Natural killer cell (primary cell): ENCODE measurements at places on chromosomes 13 and 19. TPM values are rescaled to one million over a fixed set of nuclear protein-coding genes. Genes with fewer than 3 reads are reported as not detected.

Gene AMER2
- total RNA-seq = not detected

Gene TGFBR3L
- total RNA-seq = 4.6 TPM

Gene CCDC169
- total RNA-seq = not detected

Gene MYDGF
- total RNA-seq = 41.8 TPM

Gene HCN2
- 0.96 TPM for total RNA-seq

Gene GRIN2D
- 0.07 TPM for total RNA-seq

Gene CHST8
- total RNA-seq = not detected

Gene TMEM238
- total RNA-seq = 5.1 TPM

Gene ZNF69
- total RNA-seq = 6.5 TPM

Gene PSG11
- not detected for total RNA-seq
